ENCODE measurements at places on chromosomes 2 and 18. TPM values are rescaled to one million over a fixed set of nuclear protein-coding genes. Genes with fewer than 3 reads are reported as not detected.

Gene SLC5A7
- not detected for total RNA-seq

Gene RUFY4
- total RNA-seq = not detected

DNA sequence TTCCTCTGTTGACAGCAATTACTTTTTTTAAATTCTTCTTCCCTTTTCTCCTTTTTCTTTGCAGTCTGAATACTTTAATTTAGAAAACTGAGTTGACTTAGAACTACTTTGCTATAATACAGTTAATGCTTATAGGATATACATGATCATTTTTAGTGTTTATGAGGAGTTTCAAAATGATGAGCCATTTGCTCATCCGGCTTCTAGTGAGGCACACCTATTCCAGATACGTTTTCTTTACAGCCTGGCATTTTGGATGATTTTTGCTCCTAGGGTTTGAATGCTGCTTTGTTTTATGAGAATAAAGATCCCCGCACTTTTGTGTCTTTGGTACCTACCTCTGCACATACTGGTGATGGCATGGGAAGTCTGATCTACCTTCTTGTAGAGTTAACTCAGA is 52.8 kb downstream of the EIF5B start:
- no peak for DNase-seq

DNA sequence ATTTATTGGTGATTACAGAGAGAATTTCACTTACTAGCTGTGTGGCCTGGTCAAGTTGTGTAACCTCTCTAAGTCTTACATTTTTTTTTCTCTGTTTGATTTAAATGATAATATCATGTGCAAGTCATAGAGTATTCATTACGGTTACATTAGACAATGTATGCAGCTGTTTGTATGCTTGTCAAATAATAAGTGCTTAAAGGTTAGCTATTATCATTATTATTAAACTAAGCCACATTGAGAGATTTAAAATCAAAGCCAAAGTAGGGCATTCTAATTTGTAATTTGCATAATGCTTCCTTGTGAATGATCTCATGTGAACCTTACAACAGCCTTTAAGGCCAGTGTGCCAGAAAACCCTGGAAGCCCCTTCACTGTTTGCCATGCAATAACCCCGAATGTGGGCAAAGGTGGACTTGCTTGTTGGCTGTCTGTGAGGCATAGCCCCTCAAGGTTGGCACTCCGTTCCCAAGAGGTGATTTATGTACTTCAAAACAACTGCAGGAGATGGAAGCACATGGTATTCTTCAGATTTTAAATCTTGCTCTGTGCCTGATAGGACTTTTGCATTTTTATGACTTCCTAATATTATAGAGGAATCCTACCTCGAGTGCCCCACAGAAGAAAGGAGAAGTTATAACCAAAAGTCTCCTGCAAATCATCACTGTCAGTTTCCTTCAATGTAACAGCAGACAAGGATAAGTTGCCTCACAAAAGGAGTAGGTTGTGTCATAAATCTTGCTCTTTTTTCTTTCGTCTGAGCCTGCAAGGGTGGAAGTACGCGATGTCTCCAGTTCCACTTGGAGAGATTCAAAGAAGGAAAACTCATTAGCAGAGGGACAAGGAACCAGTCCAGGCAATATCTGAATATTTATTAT is 272.0 kb downstream of the TGIF1 start:
- no peak for DNase-seq

DNA sequence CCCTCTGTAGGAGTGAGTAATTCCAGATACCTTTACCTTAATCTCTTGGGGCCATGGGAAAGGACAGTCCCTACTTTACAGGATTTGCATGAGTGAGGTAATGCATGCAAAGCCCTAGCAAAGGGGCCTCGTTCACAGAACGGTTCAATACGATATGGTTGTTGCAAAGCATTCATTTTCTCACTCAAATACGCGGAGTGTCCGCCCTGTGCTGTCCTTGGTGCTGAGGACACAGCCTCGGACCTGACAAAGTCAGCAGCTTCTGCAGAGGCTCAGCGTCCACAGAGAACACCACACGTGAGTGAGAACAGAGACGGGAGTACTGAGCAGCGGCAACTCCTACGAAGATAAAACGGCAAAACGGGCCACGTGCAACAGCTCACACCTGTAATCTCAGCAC is 125.7 kb downstream of the EIPR1 start:
- DNase-seq = no peak
